ENCODE measurements at places on chromosomes 1 and 21.

DNA sequence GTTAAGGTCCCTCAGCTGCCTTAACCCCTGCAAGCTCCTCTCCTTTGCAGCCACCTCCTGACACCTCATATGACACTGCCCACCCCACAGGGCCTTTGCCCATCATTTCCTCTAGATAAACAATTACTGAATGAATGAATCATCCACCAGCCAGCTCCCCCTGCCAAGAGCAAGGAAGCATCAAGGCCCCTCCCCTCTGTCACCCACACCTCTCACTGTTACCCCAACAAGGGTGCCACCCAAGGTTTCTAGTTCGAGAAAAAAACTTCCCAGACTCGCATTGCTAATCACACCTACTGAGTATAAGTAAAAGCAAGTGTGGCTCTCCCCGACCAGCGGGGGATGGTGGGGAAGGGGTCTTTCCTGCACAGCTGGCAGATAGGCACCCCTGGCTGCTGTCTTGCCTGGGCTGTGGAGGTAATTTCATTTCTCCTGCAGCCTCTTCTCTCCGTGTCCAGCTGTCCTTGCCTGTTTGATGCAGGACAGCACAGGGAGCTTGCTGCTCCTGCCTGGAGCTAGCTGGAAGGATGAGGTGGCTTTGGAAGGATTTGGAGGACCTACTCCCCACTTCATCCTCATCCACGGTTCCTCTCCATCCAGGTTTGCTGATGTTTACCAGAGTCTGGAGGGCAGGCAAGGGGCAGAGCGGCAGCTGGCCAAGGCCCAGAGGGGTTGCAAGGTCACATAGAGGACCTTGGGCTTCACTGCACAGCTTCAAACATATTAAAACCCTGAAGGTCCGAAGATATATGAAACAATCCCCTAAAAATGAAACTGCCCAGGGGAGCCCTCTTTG, 33.1 kb upstream of the LBR start:
- DNase-seq: no peak

- no peak for DNase-seq
Observed at GRCh38 chr1:213683529-213683928, 304.2 kb upstream of the PROX1 start.

DNA sequence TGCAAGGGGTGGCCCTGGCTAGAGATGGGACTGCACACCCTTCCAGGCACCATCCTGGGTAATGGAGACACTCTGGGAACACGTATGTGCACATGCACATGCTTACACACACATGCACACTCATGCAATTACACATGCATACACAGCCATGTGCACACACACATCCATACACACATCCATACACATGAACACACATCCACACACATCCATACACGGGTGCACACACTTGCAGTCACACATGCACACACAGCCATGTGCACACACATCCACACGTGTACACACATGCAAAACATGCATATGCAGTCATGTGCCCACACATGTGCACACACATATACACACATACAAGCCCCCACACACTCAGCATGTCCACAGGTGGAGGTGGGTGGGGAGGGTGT, 22.3 kb upstream of the POFUT2 start:
- no peak for DNase-seq

- no peak for DNase-seq
Observed at GRCh38 chr1:66490816-66491215, 43.1 kb upstream of the SGIP1 start.

DNA sequence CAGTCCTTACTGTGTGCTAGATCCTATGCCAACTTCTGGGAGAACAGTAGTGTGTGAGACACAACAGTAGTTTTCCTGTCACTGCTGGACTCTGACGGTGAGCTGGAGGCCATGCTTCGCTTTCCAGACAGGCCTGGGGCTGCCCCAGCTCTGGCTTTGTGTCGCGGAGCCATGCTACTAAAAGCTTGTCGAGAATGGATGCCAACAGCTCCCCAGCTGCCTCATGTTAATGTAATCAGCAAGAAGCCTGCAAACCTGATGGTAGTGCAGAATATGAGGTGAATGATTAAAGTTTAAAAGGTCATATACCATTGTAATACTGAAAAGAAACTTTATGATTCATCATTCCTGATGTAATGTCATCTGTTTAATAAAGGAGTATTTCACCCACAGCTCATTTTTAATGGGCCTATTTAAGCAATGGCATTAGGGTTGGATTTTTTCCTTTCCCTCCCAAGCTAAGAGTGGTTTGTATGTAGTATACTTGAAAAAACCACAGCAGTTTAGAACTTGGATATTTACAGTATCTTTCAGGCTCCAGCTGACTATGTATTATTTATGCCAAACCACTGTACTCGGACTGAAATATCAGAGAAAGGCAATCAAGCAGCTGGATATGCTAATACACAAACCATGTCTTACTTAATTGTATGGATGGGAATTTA, 343.0 kb downstream of the NUF2 start:
- no peak for DNase-seq

GRCh38 chr21:41827951-41828883, 50.9 kb downstream of the PRDM15 start:
- DNase-seq: no peak

GRCh38 chr1:36653850-36654249, 171.1 kb upstream of the CSF3R start:
- DNase-seq: no peak

GRCh38 chr1:71488555-71489252, 407.9 kb upstream of the ZRANB2 start:
- no peak for DNase-seq

- no peak for DNase-seq
Observed at GRCh38 chr21:46340998-46341397, 17.0 kb downstream of the PCNT start.

DNA sequence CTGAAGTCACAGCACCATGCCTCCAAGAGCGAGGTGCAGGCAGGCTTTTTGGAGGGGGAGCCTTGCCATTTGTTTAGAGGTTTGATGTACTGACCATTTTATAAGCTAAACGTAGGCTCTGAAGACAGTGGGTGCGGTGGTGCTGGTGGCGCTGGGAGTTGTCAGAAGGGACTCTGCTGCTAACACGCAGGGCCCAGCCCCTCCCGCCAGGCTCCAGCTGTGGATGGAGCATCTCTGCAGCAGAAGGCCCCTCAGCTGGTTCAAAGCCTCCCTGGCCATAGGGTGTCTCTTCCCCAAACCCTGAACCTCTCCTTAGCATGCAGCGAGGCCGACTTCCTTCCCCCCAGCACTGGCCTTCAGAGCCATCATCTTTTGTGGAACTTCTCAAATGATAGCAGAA, 105.3 kb downstream of the AJAP1 start:
- DNase-seq: no peak

DNA sequence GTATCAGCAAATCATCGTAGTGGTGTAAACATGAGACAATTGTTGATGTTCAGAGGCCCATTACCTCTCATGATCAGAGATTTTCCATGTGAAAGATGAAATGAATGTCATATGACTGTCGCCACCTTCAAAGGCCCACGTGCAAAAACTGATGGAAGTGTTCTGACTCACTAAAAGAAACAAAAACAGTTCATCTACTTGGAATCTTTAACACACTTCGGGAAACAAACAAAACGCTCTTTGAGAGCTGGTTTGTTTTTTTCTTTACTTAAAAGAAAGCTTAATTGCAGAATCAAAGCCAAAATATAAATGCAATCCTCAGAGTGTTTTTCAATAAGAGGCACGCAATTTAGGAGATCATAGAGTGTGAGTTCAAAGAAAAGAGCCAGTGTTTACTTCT, 100.8 kb downstream of the PLPPR4 start:
- no peak for DNase-seq

DNA sequence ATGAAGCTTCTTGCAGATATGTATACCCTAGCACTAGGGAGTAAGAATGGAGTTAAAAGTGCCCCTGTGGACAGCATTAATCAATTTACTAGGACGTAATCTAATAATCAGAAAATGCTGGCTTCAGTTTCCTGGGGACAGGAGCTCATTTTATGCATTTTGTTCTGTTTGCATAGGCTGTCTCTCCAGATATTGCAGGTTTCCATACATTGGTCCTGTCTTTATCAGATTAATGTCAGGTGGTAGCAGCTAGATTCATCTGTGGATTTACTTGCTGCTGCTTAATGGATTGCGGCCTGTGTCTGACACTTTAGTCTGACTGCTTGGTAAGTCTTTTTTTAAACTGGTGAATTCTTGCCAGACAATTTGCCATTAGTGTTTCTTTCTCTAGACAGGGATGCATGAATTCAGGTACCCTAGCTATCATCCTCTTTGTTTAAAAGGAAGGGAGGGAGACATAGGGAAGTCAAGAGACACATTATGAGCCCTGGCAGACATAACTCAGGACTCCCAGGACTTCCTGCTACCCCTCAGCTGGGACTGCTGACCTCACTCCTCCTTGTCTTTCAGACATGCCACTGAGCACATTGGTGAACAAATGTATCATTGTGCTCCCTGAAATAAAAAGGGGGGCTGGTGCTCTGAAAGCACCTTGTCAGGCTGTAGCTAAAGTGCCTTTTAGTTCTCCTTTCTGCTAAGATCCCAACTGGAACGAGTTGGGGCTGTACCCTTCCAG, 47.7 kb downstream of the NOS1AP start:
- DNase-seq: no peak

GRCh38 chr1:95071539-95071938, 1.2 kb downstream of the ALG14 start:
- no peak for DNase-seq

DNA sequence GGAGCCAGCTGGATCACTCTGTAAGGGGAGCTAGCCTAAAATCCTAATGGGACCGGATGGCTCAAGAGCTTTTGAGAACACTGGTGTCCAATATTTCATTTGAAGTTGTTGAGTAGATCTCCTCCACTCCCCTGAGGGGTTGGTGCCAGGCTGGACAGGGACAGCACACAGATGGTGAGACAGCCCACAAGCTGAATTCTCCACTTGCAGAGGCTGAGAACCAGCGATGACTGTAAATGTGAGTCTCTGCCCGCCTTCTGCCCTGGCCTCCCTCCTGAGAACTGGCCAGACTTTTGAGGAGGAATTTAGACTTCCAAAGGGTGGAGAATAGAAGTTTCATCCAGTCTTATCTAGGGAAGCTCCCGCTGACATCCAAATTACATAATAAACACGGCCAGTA, 20.5 kb upstream of the COQ8A start:
- no peak for DNase-seq

DNA sequence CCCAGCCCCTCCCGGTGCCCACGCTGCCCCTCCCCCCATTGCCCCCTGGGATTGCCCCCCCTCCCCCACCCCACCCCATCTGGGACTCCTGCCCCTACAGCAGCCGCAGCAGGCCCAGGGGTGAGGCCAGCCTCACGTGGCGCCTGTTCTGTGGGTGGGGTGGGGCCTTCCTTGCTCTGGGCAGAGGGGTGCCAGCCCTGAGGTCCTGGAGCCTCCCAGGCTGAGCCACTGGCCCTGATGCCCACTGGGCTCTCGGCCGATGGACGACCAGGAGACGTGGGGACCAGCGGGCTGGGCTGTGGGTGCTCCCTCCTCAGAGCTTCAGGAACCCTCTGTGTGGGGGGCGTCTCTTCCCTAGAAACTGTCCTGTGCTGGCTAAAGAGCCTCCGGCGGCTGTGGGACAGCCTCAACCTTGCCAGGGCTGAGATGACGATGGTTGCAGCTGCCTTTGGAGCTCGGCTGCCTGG, 5.8 kb upstream of the C1orf159 start:
- DNase-seq: no peak

- no peak for DNase-seq
Observed at GRCh38 chr21:38321568-38321967, 64.8 kb downstream of the KCNJ15 start.

- DNase-seq: no peak
Observed at GRCh38 chr1:54861070-54861761, 25.8 kb downstream of the DHCR24 start.

GRCh38 chr1:193356249-193356648, 169.8 kb upstream of the B3GALT2 start:
- no peak for DNase-seq

- no peak for DNase-seq
Observed at GRCh38 chr1:30759718-30760281, 2.2 kb upstream of the LAPTM5 start.

DNA sequence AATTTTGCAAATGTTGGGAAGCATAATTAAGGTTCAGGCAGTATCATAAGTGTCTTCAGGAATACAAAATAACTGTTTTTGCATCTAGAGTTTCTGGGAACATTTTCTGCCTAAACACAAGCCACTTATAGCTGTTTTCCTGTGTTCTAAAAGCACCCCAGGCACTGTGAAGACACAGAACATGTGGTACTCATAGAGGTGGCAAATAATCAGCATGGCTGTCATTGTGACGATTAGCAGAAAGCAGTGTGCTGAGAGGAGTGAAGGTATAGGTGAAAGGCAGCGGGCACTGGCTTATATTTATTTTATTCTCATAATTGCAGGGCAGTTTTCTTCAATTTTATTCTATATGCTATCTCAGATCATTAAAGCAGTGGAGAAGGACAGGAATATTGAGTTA, 119.6 kb downstream of the LRRC53 start:
- DNase-seq: no peak

DNA sequence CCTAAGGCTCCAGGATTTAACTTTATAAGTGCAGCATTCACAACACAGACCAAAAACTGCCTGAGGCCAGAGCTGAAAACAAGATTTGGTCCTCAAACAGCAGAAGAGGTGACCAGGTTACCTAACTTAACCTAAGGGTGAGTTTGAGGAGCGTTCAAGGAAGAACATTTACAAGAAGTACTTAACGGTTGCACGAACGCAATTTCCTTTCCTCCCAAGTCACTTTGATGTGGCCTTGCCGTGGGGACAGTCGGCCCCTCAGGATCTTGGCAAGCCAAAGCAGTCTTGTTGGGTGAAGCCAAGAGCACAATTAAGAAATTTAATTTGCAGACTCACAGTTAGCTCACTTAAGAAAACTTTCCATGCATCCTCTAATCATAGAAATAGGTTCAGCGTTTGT, 202.6 kb upstream of the COA6 start:
- DNase-seq: no peak

DNA sequence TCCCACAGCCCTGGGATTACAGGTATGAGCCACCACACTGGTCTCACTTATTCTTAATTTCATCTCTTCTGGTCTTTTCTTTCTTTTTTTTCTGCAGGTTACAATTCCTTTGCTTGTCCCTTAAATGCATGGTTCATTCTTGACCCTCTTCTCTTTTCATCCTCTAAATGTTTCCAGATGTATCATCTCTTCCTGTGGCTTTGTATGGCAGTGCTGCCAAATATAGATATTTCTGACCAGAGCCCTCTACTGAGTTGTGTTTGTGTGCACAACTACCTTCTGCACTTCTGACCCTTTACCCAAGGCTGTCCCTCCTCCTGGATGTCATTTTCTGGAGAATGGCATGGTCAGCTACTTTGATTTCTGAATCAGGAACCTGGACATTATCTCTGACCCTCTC, 32.5 kb downstream of the OLFML3 start:
- DNase-seq: no peak

GRCh38 chr1:1284221-1285101, 4.2 kb downstream of the SCNN1D start:
- no peak for DNase-seq

GRCh38 chr1:46466477-46467182, 23.0 kb upstream of the DMBX1 start:
- DNase-seq: no peak

All from SW 1271 (cell line).